ENCODE measurements at places on chromosomes 5 and 9.

- no peak for DNase-seq
These were observed 6.2 kb downstream of the COX7C start for GRCh38 chr5:86623785-86624483.

DNA sequence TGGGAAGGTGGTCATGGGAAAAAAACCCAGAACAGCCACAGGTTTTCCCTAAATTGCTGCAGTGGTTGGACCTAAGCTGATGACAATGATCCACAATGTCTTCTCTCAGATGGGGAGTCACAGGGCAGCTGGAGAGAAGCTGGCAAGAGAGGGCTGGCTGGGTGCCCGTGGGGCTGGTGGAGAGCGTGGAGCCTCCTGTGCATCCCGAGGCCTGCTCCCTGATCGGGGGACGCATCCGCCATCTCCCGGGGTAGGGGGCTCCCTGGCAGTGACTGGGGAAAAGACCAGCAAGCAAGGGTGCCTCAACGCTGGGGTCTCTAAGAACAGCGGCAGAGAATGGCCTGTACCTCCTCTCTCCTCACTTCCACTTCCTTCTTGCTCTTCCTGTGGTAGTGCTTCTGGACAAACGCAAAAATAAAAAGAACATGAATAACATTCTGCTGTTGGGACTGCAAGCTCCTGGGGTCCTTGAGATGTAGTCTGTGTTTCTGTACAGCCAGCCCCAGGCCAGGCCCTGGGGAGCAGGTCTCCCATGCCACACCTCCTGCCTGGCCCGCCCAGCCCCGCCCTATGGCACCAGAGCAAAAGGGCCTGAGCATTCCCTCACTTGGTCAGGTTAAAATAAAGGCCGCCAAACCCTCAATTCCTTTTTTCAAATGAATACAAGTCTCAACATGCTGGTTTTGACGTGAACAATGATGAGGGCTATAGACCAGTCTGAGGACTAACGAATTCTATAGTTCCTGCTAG is 7.0 kb upstream of the MRNIP start:
- DNase-seq, result no peak

- DNase-seq, result no peak
These were observed 37.8 kb downstream of the BHMT start for GRCh38 chr5:79149433-79149832.

DNA sequence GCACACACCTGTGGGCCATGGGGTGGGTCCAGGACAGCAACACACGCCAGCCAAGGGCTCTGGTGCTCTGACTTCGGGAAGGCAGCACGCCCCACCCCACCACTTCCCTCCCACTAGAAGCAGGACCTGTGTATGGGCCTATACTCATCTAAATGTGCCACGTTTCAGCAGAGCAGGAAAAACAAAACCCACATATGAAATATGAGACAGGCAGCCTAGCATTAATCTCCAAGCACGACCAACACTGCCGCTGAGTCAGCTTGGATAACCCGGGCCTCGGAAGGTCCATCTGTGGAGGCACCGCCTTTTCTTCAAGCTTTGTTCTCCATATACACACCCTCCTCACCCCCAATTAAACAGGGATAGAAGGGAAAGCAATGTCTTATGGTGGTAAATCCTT is 203.1 kb downstream of the ROR2 start:
- no peak for DNase-seq

DNA sequence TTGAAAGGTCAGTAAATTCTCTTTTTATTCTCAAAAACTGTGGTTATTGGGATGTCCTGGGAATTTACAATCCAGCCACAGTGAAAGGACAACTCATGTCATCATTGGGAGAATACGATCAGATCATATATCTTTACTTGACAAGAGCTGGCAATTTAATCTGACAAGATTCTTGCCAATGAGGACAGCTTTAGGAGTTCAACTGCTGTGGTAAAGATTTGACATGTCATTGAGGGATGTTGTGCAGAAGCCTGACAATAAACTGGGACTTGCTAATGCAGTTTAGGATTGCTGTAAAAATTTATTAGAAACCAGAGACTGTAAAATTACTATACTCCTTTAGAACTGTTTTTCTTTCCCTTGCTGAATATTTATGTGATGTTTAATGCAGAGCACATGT is 1131.0 kb downstream of the MAT2B start:
- no peak for DNase-seq

DNA sequence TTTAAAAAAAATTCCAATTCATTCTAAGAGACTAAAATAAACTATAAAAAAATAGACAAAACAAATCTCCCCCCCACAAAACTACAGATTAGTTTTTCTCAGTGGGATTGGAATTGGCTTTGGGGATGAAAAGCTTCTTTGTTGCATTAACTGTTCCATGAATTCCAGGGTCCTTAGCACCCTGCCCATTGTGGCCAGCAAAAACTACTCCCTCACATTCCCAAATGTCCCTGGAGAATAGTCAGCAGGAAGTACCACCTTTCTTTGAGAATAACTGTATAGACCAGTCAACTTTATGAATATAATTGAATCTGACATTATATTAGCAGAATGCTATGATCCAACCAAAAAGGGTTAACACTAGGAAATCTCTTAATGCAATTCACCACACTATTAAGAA is 147.9 kb downstream of the LPAR1 start:
- DNase-seq, result no peak

GRCh38 chr5:98282521-98282920 is 490.9 kb upstream of the RGMB start:
- no peak for DNase-seq

DNA sequence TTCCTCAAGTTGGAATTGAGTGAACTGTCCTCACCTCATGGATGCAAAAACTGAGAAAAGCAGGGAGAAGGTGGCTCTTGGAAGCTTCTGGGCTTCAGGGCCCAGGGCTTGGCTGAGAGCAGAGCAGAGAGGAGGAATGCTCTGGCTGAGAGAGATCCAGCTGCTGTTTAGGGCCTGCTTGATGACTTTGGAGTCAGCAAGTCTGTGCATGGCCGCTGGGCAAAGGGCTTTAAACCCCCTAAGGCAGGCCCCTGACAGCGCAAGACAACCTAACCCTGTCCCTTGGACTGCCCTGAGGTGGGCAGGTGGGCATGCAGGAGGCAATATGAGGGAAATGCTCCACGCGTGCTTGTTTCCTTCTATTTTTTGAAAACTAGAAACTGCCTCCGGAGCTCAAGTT is 8.6 kb downstream of the STC2 start:
- DNase-seq, result no peak
